COR-L47 (cell line): ENCODE measurements at places on chromosomes 11 and 22.

DNA sequence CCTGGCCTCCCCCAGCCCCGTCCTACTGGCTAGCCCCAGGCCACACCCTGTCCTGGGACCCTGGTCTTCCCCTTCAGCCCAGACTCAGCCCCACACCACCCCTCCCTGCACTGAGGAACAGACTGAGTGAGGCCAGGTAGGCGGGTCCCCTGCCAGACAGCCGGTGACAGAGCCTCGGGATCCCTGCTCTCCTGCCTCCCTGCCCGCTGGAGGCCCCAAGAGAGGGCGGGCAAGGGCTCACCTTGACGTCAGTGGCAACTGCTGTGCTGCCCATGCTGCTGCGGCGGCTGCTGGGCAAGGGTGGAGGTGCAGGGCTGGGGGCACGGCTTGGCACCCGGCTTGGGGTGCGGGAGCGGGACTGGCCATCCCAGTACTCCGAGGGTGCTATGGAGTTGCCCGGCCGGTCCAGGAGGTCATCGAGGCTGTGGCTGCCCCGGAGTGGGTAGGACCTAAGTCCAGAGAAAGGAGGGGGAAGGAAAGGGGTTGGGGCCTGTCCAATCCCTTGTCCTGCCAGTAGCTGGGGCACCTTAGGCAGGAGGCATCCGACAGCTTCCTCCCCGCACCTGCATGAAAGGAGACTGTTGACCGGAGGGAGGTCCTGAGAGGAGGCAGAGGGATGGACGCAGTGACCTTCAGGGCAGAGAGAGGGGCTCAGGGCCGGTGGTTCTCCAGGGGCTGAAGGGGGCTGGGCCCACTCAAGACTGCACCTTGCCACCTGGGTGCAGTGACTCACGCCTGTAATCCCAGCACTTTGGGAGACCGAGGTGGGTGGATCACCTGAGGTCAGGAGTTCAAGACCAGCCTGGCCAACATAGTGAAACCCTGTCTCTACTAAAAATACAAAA, 2.2 kb upstream of the SLC16A8 start:
- DNase-seq = no peak

- no peak for DNase-seq
Measured at GRCh38 chr22:23270212-23270733, 90.0 kb downstream of the BCR start.

GRCh38 chr11:10653946-10654810, 39.4 kb downstream of the IRAG1 start:
- no peak for DNase-seq

DNA sequence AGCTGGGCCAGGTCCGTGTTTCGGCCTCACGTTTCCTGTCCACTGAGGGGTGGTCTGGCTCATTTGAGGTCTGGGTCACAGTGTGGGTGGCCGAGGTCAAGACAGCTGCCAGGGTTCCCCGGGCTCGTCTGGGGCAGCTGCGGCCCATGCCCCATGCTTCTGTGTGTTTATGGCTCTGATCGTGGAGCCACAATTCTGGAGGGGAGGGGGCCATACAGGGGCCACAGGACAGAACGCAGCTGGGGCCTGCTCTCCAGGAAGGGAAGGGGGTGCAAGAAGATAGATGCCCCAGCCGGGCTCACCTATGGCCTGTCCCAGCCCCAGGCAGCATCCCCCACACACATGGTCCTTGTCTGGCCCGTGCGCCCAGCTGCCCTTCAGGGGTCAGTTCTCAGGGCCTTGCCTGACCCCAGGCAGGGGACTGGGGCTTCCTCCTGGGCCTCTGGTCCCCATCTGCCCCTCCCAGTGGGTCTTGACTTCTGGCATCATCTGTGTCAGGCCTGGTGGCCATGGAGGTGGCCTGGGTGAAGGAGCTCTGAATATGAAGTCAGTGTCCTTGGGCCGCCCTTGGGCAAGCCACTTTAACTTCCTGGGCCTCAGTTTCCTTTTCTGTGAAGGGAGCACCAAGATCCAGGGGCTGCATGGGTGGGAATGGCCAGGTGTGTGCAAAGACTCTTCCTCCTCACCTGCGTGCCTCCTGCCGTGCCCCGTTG, 8.4 kb downstream of the TSPAN32 start:
- DNase-seq = no peak

GRCh38 chr22:50318356-50318697, 8.5 kb downstream of the DENND6B start:
- no peak for DNase-seq

- no peak for DNase-seq
Measured at GRCh38 chr11:67522338-67522737, 908 bp downstream of the CABP2 start.

GRCh38 chr11:25990406-25990805, 341.5 kb upstream of the ANO3 start:
- no peak for DNase-seq

- no peak for DNase-seq
Measured at GRCh38 chr11:587978-588380, 11.7 kb downstream of the PHRF1 start.

- DNase-seq = peak; percentile 66
Measured at GRCh38 chr22:49046546-49047361, 780.9 kb downstream of the BRD1 start.

DNA sequence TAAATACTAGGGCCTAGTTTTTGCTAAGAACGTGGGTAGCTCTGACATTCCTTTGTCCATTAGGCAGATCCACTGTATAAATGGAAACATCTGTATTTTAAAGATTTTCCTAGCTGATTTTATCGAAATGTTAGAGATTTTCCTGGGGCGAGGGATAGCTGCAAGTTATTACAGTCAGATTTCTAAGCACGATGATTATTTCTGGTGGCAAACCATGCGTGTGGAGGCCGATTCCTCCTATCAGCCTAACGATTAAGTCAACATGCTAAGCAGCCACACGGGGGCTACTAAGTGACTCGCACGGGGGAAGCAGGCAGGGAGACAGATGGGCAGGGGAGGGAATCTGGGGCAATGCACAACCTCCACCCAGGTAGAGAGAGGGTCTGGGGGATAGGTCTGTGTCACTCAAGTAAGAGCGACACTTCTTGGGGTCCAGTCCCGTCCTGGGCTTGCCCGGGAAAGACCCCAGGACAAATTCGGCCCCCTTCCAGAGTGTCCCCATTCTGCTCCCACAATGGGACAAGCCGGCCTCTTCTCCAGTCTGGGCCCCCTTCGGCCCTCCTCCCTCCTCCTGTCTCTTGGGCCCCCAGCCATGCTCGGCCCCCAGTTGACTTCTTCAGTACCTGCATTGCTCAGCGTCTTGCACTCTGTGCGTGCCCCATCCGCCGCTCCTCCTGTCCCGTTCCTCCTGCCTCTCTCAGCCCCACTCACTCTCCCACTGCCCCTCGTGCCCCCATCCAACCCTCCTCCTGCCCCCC, 571 bp downstream of the C11orf24 start:
- peak; percentile 80 for DNase-seq

DNA sequence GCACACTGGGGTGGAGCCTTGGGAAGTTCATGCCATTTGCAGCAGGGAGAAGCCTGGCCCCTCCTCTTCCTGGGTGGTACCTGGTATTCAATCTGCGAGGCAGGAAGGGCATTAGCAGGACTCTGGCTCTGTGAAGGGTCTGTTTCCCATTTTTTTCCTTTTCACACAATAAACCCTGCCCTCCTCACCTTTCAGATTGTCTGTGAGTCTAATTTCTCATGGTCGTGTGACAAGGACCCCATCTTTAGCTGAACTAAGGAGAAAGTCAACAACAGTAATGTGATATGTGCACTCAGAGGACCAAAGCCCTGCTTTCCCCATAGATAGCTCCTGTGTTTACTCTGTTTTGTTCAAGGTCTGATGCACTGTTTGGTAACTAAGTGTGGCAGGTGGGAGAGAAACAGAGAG, 26.6 kb upstream of the CASP4 start:
- peak; percentile 73 for DNase-seq

GRCh38 chr22:42179616-42180015, 49.0 kb upstream of the CYP2D6 start:
- DNase-seq = no peak

DNA sequence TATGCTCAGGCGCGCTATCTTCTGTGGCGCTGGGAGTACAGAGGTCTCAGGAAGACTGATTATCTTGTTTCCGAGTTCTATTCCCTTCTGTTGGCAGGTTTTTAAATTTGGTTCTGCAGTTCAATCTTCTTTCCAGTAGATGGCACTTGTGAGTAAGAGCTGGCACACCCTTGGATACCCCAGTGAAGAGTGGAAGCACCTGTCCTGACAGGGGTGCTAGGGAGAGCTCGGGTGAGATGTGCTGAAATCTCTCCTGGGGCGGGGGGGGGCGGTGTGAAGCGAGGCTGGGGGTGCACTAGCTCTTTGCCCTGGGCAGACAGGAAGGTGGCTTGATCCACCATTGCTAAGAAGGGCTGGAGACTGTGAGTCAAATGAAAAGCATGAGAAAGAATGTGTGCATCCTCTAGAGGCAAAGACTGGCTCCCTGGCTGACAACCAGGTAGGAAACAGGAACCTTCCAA, 679.9 kb upstream of the CCDC179 start:
- DNase-seq = peak; percentile 46

DNA sequence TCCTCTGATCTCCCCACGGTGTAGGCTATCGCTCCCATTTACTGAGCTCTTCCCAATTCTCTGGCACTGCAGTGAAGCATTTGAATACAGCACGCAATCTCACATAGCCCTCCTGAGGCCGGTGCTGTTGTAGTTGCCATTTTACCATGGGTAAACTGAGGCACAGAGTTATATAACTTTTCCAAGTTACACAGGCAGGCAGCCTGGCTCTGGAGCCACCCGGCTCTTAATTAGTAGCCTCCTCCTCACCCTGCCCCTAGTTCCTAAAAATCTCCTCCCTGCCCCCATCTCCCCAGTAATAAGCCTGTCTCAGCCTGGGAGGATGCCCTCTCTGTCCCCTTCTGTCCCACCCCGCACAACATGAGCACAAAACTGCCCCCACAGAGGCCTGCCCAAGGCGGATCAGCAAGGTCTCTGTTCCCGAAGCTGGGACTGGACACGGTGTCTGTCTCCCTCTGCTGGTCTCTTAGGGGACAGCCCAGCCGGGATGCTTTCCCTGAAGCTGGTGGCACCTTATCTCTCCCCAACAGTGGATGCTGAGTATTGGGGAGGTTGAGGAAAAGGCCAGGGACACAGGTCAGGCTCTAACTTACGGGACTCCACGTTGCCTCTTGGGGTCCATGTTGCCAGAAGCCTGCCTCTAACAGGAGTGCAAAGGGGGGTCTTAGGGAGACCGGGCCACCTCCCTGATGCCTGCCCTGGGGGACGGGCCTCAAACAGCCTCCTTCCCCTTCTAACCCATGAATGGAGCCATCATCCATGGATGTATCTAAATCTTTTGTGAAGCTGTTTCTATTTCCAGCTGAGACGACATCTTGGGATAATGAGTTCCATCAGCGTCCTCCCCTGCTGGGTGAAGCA, 9.1 kb upstream of the CLCF1 start:
- peak; percentile 30 for DNase-seq

DNA sequence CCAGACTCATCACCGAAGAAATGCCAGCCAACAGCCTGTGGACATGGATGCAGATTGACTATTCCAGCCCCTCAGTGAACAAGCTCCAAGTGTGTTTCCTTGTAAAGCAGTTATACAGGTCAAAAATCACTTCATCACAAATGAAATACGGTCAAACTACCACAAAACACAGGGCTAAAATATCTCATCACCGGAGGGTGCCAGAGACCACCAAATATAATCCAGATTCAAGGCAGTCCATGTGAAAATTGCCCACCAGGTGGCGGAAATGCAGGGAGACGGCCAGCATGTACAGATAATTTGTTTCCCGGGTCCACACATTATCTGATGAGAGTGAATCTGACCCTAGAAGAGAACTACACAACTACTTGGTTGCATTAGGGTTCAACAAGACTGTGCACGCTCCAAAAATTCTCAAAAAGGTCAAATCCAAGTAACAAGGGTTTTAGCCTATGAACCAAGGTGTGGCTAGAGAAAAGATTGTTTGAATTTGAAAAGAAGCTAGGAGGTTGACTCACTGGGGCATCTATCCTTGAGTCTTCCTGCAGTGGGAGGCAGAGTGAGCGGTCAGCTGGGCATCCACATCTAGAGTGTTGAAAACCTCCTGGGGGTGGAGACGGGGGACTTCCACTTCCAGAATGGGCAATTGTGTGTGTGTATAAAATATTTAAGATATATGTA, 71.7 kb downstream of the IGLL5 start:
- DNase-seq = peak; percentile 81

GRCh38 chr11:134124660-134125451, 56.0 kb downstream of the JAM3 start:
- DNase-seq = no peak

DNA sequence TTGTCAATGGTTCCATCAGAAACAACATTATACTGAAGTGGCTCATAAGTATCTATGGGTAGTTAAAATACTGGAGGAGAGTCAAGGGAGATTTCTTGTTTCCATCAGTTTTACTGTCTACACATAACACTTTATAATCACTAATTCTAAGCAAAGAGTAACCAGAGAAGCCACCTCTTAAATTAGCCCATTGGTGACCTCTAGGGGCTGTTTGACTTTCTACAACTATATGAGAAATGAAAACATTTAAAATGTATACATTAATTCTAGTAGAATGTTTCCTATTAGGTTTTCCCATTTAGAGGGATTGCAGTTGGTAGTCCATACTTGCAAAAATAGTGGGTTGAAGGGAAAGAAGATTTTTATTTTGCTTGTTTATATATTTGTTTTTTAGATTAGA, 504.3 kb downstream of the FAM181B start:
- DNase-seq = peak; percentile 55

DNA sequence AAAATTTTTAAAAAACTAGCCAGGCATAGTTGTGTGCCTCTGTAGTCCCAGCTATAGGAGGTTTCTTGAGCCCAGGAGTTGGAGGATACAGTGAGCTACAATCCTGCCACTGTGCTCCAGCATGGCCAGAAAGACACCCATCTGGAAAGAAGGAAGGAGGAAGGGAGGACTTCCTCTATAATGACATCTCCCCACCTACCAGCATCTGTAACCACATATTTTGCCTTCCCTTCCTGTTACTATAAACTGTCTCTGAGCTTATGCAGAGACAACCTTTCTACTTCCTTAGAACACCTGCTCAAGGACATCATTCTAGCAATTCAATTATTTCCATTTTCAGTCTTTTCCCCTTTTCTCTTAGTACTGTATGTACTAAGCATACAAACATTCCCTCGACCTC, 2.2 kb upstream of the NUP160 start:
- no peak for DNase-seq

DNA sequence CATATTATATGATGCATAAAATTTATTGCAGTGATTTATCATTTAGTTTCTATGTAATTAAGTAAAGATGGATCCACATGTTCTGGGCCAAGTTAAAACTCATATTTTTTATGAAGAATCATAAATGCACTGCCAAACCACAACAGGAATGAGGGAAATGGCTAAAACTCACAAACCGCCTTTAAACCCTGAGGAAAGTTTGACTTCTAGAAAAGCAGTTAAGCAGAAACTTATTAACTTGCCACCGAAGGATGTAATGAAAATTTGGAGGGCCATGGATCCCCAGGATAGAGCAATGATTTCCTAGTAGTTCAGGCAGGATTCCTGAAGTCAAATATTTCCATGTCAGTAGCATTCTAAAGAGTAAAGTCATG, 218.3 kb upstream of the CTSC start:
- DNase-seq = no peak

GRCh38 chr11:46808799-46809431, 37.2 kb downstream of the CKAP5 start:
- DNase-seq = no peak

GRCh38 chr11:114085965-114086793, 26.7 kb downstream of the ZBTB16 start:
- DNase-seq = peak; percentile 76

GRCh38 chr11:112795142-112795815, 165.9 kb upstream of the NCAM1 start:
- DNase-seq = no peak

GRCh38 chr11:120201653-120202052, 9.2 kb upstream of the OAF start:
- DNase-seq = no peak

GRCh38 chr11:64619811-64620380, 28.9 kb downstream of the SLC22A12 start:
- DNase-seq = no peak
